ENCODE measurements at places on chromosomes 11 and 22.

DNA sequence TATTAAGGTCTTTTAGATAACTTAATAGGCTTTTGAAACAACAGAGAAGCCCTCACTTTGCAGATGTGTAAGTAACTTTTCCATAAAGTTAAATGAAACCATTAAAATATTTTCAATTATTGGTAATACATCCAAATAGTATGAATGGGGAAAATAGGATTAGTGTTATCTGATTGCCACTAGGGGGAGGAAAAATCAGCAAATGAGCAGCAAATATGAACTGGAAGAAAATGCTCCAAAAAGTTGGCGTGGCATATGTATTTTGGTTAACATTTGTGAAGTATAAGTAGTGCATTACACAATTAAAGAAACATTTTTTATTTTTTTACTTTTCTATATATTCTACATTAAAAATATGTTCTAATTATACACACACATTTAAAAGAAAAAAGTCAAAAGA is 259.8 kb upstream of the ANO5 start:
- no peak for DNase-seq

DNA sequence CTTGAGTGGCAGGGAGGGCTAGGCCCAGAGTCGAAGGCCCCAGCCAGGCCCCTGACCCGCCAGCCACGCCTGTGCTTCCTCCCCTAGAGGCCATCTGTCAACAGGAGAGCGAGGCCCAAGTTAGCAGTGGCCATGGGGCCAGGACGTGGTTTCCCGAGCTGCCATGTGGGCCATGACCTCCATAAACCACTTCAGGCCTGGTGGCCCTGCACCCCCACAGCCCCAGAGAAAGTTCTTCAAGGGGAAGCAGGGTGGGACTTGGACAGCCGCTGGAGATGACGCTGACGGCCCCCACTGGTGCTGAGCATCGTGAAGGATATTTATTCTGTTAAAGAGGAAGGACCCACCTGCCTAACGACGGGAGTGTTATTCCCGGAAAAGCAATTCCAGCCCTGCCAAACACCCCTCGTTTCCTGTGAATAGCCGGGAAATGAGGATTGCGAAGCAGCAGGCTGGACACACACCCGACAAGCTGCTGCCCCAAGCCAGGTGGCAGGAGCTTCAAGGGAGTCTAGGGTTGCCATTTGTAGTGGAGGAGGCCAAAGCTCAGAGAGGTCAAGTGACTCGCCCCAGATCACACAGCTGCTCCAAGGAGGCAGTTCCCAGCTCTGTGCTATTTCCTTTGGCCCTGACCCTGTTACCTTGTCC is 12.8 kb downstream of the PRR5 start:
- DNase-seq, result no peak

- no peak for DNase-seq
These were observed 188.6 kb upstream of the MTMR2 start for GRCh38 chr11:96112192-96113128.

DNA sequence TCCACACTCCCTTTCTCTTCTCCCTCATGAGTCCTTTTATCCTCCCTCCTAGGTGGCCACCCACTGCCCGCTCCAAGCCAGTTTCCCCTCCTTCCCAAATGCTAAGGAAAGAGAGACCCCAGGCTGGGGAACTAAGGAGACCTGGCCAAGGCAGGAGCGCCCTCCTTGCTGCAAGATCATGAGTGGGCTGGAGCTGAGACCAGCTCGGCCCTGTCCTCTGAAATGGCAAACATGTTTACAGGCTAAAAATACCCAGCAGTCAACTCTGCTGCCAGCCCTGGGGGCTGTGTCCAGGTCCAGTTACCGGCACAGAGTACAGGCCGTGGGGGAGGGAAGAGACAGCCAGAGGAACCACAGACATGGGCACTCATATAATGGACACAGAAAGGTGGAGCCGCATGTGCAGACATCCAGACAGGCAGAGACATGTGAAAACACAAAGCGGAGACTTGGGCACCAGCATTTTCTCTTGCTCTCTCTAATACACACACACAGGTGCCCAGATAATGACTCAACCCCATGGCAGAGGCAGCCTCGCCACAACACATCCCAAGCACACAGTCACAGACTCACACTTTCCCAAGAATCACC is 1.2 kb upstream of the AHNAK start:
- no peak for DNase-seq

All from HS-5 (cell line).